ENCODE measurements at places on chromosomes 3 and 15.

- no peak for DNase-seq
Observed at GRCh38 chr15:96353930-96354730, 23.6 kb downstream of the NR2F2 start.

DNA sequence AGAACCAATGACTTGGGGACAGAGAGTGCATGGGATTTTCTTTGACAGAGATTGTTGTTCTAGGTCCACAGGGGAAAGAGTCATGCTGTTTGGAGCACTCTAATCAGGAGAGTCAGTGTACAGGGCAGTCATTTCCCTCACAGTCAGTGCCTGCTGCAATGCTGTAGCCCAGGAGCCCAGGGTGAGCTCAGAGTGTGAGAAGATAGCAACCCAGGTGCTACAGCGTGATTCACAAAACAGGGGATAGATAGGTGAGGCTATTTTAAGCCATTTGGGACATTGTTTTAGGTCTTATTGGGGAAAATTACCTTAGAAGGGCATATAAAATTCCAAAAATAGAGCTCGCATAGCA lies 37.3 kb downstream of the LNP1 start:
- DNase-seq: no peak

DNA sequence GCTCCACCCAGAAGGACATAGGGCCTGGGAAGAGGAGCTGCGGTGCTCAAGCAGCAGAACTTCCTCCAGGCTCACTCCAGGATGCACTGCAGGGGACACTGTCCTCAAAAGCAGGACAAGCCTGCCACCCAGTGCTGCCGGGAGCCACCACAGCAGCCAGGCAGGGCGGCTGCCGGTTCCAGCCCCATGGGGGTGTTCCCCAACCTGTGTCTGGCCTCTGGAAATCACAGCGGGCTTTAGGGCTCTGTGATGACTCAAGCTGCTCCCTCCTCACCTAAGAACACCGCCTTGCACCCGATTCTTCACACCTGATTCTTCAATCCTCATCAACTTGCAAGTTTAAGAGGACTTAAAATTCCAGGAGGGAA lies 71.9 kb upstream of the SLC6A11 start:
- DNase-seq: no peak

- no peak for DNase-seq
Observed at GRCh38 chr3:13037458-13038117, 35.6 kb downstream of the IQSEC1 start.

DNA sequence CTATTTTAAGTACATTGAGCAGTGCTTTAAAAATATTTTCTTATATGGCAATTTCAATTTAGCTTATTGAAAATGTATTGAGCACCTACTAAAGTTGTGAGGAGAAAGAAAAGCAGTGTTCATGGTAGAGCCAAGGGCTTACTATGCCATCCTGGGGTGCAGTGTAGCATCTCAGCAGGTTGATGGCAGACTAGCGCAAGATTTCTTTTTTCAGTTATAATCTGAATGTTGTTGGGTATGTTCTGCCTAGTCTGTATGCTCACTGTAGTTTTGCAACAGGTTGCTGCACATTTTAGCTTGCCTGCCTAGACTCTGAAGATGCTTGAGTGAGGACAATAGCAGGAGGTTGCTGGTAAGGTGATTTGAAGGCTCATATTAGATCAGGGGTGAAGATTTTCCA lies 103.1 kb upstream of the UNC13C start:
- no peak for DNase-seq

DNA sequence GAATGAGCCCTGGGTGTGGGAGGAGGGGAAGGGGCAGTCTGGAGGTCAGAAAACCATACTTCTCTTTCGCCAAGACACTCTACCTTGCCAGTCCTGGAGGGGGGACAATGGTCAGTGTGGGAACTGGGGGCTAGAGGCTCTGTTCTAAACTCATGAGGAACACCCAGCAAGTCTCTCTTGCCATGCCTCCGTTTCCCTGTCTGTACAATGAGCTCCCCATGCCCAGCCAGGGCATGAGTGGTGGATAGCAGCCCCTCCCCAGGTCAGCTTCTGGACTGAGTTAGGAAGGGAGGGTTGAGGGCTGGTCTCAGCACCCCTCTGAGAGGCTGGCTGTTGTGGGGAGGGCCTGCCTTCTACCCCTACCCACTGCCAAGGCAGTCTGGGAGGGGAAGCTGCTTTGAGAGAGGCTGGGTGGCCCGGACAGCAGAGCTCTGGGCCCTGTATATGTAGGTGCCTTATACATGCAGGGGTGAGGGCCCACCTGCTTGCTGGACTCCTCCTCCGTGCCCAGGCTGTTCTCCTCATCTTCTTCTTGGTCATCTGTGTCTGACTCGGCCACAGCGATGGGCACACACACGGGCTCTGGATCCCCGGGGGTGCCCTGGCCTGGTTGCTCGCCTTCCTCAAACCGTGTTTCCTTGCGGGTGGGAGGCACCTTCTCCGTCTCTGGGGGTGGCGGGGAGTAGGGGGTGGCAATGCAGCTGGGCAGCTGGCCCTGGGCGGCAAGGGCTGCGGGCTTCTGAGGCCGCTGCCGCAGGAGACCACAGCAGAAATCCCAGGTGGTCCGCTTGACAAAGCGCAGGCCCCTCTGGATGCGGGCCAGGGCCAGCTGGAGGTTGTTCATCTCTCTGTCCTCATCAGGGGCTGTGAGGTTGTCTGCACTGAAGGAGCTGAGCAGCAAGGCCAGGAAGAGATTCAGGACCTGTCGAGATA lies 68.8 kb downstream of the SCN5A start:
- DNase-seq: no peak

- no peak for DNase-seq
Observed at GRCh38 chr3:183285828-183286457, 32.9 kb downstream of the B3GNT5 start.

GRCh38 chr3:76585794-76586392 lies 454.0 kb upstream of the ROBO2 start:
- DNase-seq: no peak

- no peak for DNase-seq
Observed at GRCh38 chr3:13548696-13549622, at the start of gene FBLN2. Gene FBLN2 (plus strand): TSS chr3:13549125. CDS start chr3:13570356, 21,231 bp downstream.

DNA sequence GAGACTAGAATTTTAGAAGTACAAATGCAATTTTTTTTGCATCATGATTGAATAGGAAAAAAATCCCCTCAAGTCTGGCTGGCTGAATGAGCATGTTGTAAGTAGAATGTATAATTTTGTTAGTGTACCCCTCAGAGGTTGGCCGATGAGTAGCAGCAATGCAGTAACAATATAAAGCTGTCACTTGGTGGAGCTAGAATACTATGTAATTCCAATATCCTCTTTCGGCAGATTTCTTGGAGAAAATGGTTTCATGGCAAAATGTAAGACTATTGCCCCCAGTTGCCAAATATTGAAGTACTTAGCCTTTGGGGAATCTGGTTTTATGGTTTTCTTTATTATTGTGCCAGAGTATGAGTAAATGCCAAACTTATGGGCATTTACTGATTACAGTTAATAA lies 39.8 kb upstream of the SGO1 start:
- no peak for DNase-seq

- no peak for DNase-seq
Observed at GRCh38 chr3:193929921-193930646, 205.9 kb upstream of the HES1 start.

DNA sequence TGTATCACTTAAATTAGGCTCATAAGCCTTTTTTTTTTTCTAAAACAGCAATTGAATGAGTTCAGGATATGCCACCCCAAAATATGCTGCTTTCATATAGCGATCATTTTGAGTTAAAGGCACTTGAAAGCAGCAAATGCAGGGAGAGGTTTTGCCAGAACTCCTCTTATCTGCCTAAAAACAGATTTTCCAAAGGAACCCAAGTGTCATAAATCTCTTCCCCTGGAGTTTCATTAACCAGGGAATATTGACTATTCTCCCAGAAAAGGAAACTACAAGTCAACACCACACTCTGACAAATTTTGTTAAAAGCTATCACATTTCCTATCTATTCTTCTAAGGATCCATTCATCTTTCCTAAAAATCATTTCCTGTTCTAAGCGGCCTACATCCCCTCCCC lies 11.3 kb downstream of the DNAAF4 start:
- DNase-seq: no peak

GRCh38 chr3:147412917-147413685 lies 3.9 kb downstream of the ZIC1 start:
- no peak for DNase-seq

- no peak for DNase-seq
Observed at GRCh38 chr15:61034678-61035291, 194.3 kb downstream of the RORA start.

DNA sequence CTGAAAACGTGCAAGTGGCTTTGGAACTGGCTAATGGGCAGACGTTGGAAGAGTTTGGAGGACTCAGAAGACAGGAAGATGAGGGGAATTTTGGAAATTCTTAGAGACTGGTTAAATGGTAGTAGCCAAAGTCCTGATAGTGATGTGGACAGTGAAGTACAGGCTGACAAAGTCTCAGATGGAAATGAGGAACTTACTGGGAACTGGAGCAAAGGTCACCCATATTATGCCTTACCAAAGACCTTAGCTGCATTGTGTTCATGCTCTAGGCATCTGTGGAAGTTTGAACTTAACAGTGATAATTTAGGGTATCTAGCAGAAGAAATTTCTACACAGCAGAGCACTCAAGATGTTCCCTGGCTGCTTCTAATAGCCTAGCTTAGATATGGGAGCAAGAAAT lies 28.6 kb upstream of the SERPINI2 start:
- no peak for DNase-seq

DNA sequence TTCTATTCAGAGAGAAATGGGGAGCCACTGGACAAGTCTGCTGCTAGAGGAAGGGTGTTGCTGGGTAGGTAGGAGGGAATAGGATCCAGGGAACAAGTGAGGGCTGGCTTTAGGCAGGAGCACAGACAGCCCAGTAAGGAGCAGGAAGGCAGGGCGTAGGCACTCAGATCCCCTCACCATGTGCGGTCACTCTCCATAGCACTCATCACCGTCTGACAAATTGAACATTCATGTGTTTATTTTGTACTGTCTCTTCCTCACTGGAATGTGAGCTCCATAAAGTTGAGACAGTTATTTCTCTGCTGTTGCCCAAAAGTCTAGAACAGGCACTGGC lies 24.2 kb upstream of the LRRC34 start:
- no peak for DNase-seq

DNA sequence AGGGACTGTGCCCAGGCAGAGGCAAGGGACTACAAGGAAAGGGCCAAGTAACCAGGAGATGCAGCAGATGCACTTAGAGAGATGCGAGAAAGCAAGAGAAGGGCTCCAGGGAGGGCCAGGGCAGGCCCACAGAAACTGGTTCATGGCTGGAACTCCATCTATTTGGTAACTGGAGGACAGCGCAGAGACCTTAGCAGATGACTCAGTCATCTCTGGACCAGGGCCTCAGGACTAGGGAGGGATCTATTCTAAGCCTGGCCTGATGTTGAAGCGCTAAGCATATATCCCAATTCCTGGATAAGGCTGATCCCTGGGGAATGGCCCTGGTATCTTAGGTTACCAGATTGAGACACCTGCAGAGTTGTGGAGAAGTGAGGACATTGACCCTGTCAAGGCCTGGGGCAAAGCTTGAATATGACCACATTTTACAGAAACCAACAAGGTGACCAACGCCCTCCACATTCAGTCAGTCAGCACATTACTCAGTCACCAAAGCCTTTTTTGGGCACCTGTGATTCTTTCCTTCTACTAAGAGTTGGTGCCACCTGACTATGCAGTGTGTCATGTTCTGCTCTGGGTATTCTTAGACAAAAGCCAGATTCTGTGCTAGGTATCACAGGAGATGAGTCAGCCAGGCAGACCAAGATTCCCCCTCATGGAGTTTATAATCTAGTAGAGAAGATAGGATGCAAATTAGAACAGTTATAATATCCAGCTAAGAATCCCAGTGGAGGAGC lies 68.4 kb upstream of the SLCO3A1 start:
- no peak for DNase-seq

DNA sequence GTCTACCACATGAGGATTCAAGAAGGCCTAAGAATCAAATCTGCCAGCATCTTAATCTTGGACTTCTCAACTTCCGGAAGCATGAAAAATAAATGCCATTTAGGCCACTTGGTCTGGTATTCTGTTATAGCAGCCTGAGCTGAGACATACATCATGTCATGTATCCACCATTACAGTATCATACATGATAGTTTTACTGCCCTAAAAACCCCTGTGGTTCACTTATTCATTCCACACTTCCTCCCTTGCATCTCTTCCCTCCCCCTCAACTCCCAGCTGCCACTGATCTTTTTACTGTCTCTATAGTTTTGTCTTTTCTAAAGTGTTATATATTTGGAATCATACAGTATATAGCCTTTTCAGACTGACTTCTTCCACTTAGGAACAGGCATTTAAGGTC lies 161.8 kb downstream of the SNRK start:
- no peak for DNase-seq

DNA sequence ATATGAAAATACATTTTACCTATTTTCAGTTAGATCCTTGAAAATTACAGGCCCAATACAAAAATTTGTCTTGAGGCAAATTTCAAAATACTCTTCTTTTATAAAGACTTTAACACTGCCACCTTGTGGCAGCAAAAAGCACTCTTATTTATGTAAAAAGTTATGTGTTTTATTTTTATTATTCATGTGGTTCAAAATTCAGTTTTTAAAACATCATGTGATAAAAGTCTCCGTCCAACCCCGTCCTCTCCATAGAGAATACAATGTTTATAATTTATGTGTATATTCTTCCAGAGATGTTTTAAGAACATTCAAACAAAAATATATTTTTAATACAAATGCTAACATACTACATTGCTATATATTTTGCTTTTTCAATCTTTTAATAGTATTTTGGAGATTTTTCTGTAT lies 36.9 kb upstream of the TRIM59 start:
- peak; percentile 4 for DNase-seq

GRCh38 chr15:93041159-93041547 lies 47.9 kb downstream of the RGMA start:
- no peak for DNase-seq

DNA sequence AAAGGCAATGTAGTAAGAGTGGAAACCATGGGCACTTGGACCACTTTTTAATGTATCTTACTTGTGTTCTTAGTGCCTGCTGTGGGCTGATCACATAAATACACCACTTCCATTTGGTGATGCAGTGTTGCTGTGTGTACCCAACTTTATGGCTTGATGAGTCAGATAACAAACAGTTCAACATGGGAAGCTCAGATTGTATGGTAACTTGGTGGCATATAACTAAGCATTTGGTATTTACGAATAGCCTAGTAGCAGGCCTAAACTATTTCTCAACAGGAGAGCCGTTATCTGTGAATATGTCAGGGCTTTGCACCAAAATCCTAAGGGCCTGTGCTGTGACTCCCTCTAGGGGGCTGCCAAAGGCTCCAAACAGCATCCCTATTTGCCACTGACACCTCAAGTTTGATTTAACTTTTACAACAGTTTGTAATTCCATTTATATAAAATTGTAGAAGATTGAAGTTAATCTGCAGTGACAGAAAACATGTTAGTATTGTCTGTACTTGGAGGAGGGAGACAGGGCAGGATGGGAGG lies 640.4 kb upstream of the CADM2 start:
- no peak for DNase-seq

- DNase-seq: no peak
Observed at GRCh38 chr15:81529481-81529880, 155.5 kb upstream of the TMC3 start.

DNA sequence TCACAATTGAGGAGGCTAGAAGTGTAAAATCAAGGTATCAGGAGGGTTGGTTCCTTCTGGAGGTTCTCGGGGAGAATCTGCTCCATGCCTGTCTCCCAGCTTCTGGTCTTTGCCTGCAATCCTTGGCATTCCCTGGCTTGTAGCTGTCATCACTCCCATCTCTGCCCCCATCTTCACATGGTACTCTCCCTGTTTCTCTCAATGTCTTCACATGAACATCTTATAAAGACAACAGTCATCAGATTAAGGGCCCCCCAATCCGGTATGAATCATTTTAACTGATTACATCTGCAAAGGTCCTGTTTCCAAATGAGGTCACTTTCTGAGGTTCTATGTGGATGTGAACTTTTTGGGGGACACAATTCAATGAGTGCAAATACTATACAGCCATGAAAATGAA lies 113.0 kb upstream of the GALNT15 start:
- DNase-seq: no peak

Measured in DMS79 (cell line).